ENCODE measurements at places on chromosomes 11 and 22.
A peak's percentile ranks its signal among the peaks of the same experiment; 100 is the strongest.

DNA sequence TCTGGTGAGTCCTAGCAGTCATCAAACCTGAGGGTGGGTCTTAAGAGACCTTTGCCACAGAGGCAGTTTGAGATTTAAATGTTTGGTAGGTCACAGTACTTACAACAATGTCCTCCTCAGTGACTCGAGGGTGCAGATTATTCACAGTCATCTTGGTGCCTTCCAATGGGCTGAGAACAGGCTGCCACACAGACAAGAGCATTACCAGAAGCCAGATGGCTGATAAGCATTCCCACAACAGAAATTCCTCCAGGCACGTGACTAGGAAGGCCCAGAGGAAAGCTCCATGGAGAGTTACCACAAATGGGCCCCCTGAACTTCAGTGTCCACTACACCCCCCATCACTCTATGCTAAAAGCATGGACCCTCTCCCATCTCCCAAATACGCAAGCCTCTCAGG, 19.2 kb downstream of the POLDIP3 start:
- H3K36me3 ChIP-seq: peaks cover 22% of the 10 kb centered on the region
- H3K27me3 ChIP-seq: no peaks in the 10 kb centered on the region
- DNase-seq: no peak
- no peak overlapping the region for H3K4me3 ChIP-seq
- H3K4me1 ChIP-seq: no peaks in the 10 kb centered on the region

GRCh38 chr22:29128891-29129807, 56.3 kb downstream of the KREMEN1 start:
- H3K4me3 ChIP-seq: no peak overlapping the region
- no peak overlapping the region for H3K27ac ChIP-seq
- DNase-seq: no peak
- peaks cover 3% of the 10 kb centered on the region for H3K4me1 ChIP-seq
- peaks cover 5% of the 10 kb centered on the region for H3K36me3 ChIP-seq

GRCh38 chr11:67002297-67002913, 20.5 kb upstream of the SYT12 start:
- peak; percentile 30 for DNase-seq
- peak overlapping the region; percentile 46 for H3K27ac ChIP-seq
- peaks cover 12% of the 10 kb centered on the region for H3K27me3 ChIP-seq
- no peak overlapping the region for H3K4me3 ChIP-seq
- peaks cover 19% of the 10 kb centered on the region for H3K4me1 ChIP-seq

GRCh38 chr11:94734563-94735275, 33.4 kb upstream of the AMOTL1 start:
- no peak for DNase-seq
- H3K4me1 ChIP-seq: peaks cover 39% of the 10 kb centered on the region
- H3K36me3 ChIP-seq: no peaks in the 10 kb centered on the region

GRCh38 chr11:88266919-88267318, 70.6 kb downstream of the CTSC start:
- no peaks in the 10 kb centered on the region for H3K27me3 ChIP-seq
- no peak overlapping the region for H3K4me3 ChIP-seq
- peaks cover 57% of the 10 kb centered on the region for H3K36me3 ChIP-seq
- no peak overlapping the region for H3K27ac ChIP-seq

- no peak for DNase-seq
- peak overlapping the region; percentile 88 for H3K4me3 ChIP-seq
- peaks cover 2% of the 10 kb centered on the region for H3K36me3 ChIP-seq
- peaks cover 24% of the 10 kb centered on the region for H3K4me1 ChIP-seq
- peak overlapping the region; percentile 83 for H3K27ac ChIP-seq
These were observed 1.4 kb downstream of the MDK start for GRCh38 chr11:46382646-46383403.

- H3K4me1 ChIP-seq: peaks cover under 1% of the 10 kb centered on the region
- no peak overlapping the region for H3K27ac ChIP-seq
- no peak overlapping the region for H3K4me3 ChIP-seq
- H3K36me3 ChIP-seq: no peaks in the 10 kb centered on the region
- DNase-seq: no peak
These were observed 238.9 kb downstream of the BRD1 start for GRCh38 chr22:49588739-49589138.
